ENCODE measurements at places on chromosomes 12 and 14.

DNA sequence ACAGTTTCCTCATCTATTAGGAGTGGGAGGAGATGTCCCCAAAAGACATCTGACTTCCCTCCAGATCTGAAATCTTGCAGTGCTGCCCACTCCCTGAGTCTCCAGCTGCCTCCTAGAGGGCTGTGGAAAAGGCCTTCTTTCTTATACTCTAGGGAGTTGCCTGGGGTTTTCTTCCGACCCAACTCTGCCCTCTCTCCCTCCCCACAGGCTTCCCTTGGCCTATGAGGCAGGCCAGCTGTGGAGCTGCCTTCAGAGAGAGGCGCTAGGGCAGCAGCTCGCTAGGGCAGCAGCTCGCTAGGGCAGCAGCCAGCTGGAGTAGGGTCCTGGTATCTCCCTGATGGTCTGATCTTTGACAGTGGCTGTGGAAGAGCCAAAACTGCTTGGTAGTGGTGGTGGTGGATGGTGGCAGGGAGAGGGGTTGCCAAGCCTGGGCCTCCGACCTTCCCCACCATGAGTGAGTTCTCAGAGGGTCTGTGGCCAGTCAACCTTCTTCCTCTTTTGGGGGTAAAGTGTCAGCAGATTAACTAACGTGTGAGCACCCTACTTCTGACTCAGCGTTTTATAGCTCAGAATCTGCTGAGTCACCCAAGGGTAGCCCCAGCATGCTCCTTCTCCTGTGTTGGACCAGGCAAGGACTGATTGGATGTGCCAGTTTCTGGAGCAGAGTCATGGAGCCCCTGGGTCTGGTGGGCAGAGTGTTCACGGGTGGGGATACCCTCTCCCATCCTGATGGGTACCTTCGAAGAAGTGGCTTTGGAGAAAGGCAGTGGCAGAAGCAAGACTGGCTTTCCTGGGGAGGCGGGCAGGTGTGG, 2.3 kb downstream of the SLC48A1 start:
- no peak for DNase-seq

DNA sequence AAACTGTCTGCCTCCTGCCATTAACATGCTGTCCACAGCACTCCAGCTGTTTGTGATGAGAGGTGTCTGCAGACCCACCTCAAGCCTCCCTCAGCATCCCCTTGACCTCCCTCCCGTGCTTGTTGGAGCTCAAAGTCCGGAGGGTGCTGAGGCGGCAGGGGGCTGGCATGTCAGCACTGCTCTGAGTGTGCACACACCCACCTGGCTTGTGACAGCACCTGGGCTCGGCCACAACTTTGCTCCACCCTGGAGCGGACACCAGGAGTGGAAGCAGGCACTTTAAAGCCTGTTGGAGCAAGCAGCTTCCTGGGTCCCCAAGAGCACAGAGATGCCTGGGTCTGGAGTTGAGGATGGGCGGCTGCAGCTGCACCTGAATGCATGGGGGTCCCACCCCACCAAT, 20.9 kb downstream of the SERPINA3 start:
- DNase-seq: no peak

- peak; percentile 38 for DNase-seq
These were observed 1.1 kb downstream of the GPHN start for GRCh38 chr14:66508846-66509621.

- no peak for DNase-seq
These were observed 12.9 kb upstream of the RNASE12 start for GRCh38 chr14:20603813-20604690.

DNA sequence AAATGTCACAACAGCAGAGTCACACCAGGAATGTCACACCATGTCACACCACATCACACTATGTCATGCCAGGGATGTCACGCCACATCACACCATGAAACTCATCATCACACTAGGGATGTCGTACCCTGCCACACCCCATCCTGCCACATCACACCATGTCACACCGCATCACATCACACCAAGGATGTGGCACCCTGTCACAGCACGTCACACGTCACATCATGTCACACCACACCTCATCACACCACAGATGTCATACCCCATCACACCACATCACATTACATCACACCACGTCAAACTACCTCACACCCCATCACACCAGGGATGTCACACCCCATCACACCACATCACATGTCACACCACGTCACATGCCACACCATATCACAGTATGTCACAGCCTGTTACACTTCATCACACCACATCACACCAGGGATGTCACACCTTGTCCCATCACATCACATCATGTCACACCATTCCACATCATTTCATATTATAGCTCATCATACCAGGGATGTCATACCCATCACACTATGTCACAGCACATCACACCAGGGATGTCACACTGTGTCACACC, 90.9 kb downstream of the TMEM121 start:
- no peak for DNase-seq

- DNase-seq: no peak
These were observed 833.3 kb downstream of the DIO2 start for GRCh38 chr14:79378020-79378419.

DNA sequence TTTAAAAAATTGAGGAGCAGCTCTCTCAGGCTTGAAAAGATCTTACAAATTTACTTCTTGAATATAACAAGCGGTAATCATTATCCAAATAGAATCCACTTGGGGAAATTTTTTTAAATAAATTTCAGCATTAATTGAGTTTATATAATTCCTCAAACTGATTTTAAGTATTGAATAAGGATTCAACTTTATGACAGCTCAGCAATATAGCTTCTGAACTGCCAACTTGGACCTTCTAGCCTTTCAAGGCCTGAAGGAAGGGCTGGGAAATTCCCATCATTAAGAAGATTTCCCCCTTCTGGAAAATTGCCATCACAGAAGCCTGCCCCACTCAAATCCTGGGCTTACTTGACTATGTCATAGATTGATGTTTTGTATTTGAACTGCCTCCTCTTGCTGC, 57.5 kb upstream of the GARIN2 start:
- no peak for DNase-seq

- no peak for DNase-seq
These were observed 13.8 kb upstream of the DHRS4 start for GRCh38 chr14:23939607-23940326.

DNA sequence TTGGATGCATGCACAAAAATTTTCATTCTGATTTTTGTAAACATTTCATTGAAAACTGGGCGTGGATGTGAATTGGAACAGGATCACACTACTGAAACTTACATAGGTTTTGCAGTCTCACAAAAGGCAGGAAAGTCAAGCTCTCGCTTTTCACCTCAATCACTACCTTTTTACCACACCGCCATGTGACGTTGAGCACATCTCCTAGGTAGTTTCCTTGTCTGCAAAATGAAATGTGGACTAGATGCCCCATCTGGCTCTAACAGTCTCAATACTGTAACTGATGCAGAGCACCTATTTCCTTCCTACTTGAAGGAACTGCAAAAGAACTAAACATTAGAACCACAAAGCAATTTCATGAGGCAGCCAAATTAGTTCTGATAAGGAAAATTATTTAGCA, 4.4 kb upstream of the YY1 start:
- no peak for DNase-seq

DNA sequence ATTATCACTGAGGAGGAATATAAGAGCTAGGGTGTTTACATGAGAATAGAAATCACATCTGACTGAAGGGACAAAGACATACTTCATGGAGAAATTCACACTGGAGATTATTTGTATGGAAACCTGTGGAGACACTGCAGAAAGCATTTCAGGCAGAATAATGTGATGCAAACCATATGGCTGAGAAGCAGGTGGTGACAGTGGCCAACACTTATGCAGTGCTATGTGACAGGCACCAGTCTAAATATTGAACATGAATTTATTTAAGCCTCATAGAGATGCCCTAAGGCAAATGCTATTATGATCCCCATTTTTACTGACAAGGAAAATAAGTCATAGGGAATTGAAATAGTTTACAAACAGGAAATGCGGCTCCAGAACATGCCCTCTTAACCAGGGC, 16.2 kb downstream of the ALG10B start:
- no peak for DNase-seq

GRCh38 chr12:57795354-57795753, 12.8 kb downstream of the TSFM start:
- no peak for DNase-seq

DNA sequence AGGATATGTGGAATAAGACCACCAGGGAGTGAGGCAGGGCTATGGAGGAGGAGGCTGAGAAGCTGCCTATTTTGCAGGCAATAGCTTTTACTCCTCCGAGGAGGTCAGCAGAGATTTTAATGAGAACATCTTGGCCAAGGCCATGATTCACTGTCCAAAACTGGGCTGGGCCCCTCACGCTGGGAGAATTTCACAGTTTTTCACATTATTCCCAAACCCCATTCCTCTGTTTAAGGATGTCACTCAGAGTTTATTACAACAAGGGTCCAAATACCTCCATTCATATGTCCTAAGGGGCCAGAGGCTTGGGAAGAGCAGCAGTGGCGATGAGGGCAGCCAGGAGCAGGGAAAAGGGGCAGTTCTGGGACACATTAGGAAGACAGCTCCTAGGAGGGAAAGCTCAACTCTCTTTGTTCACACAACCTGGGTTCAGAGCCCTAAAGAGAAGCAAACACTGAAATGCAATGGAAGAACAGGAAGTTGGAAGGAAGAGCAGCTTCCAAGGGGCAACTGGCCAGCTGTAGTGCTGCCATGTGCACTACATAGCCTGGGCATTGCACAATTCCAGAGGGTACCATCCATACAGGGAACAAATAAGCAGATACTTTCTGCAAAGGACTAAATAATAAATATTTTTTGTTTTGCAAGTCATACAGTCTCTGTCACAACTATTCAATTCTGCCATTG, 283.2 kb downstream of the NUAK1 start:
- no peak for DNase-seq

DNA sequence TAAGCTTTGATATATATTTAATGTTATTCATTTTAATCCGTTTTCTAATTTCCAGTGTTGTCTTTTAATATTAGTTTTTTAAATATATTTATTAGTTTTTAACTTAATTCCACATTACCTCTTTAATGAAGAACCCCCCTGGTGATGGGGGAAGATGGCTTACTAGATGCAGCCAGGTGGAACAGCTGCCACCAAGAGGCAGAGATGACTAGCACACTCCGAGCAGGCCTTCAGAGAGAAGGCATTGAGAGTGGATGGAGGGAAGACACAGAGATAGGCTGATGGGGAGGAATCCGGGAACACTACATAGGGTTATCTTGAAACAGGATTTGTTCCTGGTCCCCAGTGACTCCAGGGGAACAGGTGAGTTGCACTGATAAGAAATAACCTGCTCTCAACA, 771.6 kb downstream of the LRFN5 start:
- no peak for DNase-seq

DNA sequence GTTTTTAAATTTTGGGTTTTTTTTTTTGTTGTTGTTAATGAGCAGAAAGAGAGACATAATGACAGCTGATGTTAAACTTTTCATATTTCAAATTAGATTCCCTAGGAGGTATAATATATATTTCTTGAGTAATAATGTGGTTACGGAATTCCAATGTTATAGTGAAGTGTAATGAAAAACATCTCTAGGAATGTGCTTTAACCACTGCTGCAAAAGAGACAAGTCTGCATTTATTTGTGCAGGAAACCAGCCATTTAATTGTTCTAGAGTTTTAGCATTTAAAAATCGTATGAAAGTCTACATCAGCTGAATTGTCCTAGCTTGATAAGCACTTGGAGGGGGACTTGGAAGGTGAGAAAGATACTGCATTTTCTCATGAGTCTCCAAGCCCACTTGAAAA, 14.3 kb downstream of the SERPINA10 start:
- DNase-seq: no peak

DNA sequence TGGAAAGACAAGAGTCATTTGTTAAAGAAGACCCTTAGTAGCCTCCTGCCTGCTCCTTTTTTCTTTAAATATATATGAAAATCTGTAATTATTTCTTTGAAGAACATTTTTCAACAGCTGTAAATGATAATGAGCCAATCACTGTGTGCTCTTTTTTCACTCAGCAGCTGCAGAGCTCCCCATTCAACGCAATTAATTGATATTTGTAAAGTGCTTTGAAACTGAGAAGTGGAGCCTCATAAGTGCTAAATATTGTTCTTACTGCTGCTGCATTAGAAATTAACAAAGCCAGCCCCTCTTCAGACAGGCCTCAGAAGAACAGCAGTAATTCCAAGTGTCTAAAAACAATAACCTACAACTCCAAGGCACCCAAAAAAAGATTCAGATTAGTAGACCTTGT, 224.3 kb downstream of the GXYLT1 start:
- DNase-seq: no peak

DNA sequence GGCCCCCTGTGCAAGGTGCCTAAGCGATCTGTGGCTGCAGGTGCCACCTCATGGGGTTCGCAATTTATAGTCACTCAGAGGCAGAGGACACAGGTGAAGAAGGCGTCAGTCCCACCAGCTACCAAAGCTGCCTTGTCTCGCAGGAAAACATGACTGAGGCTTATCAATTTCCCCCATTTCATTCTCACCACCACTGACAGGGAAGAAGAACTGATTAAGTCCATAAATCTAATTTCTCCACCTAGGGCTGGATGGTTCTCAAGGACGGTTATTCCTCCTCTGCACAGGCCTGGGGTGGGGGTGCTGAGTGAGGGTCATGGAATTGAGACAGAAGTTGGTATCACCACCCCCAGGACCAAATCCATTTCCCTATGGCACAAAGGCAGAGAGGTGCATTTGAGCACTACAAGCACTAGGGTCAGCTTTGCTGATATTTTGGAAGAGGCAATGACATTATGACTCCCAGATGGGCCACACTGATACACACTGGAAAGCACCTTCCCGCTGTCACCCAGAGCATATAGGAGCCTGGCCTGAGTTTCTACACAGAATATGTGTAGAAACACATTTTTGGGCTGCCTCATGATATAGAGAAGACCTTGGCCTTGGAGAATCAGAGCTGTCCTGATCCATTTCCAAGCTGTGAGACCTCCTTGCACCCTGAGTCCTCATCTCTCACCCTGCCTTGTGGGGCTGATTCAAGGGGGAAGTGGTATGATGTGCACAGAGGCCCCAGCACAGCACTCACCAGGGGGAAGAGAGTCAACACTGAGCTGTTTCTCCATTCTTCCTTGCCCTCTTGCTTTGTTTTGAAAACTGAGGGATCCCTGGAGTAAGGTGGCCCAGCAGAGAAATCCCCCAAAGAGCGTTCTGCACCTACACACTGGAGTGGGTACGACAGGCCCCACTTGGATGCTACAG, 59.4 kb downstream of the PITPNM2 start:
- no peak for DNase-seq

- DNase-seq: no peak
These were observed 57.2 kb upstream of the LRTM2 start for GRCh38 chr12:1763153-1763552.

DNA sequence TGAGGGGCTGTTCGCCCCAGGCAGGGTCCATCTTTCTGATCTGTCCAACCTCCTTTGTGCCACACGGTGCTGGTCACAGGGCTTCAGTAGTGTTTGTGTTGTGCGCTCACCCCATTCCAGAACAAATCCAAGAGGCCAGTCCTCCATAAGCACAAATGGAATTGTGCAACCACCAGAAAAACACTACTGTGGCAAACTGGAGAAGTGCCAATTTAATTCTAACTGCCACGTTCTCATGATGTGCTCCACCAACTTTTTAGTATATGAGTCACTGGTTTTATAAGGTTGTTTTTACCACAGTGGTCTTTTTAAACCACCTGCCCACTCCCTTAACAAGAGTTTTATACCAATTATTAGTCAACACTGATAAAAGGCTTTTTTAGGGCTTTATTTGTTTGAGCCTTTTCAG, 380.2 kb downstream of the NAV3 start:
- no peak for DNase-seq

GRCh38 chr14:76955575-76956315, 72.8 kb downstream of the IRF2BPL start:
- peak; percentile 36 for DNase-seq
